ENCODE measurements at places on chromosomes 3 and 15.

GRCh38 chr3:86162521-86162920 lies 828.4 kb downstream of the VGLL3 start:
- no peak for DNase-seq

DNA sequence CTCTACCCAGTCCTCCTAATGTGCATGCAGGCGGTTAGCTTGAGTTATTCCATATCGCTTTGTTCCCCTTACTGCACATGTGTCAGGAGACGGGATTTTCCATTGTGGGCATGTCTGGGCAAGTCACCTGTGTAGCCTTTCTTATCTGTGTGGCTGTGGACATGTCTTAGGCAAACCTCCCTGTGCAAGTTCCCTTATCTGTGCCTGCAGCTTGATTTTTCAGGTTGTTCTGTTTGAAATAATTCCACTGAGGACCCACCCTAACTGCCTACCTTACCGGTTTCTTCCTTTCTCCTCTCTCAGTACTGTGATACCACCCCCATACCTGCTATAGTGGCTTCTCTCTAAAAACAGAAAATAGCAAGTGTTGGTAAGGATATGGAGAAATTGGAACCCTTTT lies 113.6 kb downstream of the NEO1 start:
- DNase-seq, result no peak

- no peak for DNase-seq
Measured at GRCh38 chr3:89340408-89340807, 233.0 kb downstream of the EPHA3 start.

- DNase-seq, result no peak
Measured at GRCh38 chr15:79296583-79296982, 14.1 kb downstream of the ANKRD34C start.

- no peak for DNase-seq
Measured at GRCh38 chr3:117200962-117201361, 491.4 kb downstream of the TUSC7 start.

DNA sequence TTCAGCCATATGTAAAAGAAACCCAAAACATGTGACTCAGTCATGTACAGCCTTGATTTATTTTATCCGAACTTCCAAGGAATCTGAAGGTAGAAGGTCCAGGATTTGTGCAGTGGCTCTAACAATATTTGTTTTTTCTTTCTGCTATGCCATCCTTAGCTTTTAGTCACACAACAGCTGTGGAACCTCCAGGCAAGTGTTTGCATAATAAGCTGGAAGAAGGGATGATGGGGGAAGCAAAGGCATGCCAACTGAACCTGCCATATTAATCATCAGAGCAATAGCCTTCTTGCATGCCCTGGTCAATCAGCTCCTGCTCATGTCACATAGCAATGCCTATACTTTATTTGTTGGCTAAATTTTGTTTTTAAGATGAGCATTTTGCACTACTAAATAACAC lies 444.7 kb upstream of the ARPP21 start:
- DNase-seq, result no peak

GRCh38 chr3:101195951-101196713 lies 124.2 kb downstream of the IMPG2 start:
- DNase-seq, result no peak

GRCh38 chr3:184558726-184559125 lies 2.9 kb upstream of the EPHB3 start:
- DNase-seq, result no peak

- DNase-seq, result no peak
Measured at GRCh38 chr3:46429250-46429649, 22.2 kb downstream of the CCRL2 start.

DNA sequence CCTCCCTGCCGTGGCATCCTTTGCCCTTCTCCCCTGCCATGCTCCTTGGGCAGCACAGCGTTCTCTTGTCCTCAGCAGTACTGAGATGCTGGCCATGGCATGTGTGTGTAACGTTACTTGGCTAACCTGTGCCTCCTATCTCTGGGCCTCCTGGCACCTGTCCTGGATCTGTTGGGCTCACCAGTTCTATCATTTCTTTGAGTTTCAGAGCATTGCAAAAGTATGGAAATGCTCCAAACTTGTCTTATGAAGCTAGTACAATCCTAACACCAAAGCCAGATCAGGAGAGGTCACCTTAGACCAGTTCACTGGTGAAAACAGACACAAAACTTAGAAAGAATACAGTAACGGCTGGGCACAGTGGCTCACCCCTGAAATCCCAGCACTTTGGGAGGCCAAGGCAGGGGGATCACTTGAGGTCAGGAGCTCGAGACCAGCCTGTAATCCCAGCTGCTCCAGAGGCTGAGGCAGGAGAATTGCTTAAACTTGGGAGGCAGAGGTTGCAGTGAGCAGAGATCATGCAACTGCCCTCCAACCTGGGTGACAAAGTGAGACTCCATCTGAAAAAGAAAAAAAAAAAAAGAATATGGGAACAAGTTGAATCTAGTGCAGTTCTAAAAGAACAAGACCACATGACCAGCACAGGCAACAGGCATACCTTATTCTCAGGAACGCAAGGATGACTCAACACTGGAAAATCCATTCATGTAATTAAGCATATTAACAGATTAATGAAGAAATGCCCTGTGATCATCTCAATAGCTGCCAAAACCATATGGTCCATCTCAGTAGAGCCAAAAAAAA lies 62.4 kb upstream of the TRPM1 start:
- no peak for DNase-seq

DNA sequence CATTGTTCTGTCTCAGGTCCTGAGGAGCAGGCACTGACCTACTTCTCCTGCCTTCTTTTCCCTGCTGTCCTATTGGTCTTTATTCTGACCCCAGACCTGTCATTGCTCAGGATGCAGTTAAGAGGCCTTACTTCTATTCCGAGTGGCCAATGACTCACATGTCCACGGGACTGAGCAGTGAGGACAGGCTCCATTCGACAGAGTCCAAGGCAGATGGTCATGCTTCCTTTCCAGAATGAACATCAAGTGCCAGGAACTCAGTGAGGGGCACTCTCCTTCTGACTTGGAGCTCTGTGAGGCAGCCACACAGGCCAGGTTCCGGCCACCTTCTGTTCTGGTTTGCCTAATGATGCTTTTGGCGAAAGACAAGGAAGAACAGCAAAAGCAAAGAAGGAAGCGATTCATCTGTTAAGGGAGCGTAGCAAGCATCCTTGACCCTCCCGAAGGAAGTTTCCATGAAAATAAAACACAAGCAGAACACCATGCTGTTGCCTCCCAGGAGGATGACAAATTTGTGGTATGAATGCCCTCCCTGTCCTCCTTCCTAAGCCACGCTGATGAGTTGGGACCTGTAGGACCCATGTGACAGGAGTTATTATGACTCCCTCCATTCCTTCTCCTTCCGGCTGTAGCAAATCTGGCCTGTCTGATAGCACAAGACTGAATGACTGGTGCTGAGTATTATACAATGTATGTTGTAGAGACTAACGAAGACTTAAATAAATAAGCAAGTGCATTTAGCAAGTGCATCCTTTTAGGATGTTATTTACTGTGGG lies 14.4 kb upstream of the TPRG1 start:
- no peak for DNase-seq

GRCh38 chr3:176663837-176664831 lies 533.1 kb downstream of the TBL1XR1 start:
- no peak for DNase-seq

DNA sequence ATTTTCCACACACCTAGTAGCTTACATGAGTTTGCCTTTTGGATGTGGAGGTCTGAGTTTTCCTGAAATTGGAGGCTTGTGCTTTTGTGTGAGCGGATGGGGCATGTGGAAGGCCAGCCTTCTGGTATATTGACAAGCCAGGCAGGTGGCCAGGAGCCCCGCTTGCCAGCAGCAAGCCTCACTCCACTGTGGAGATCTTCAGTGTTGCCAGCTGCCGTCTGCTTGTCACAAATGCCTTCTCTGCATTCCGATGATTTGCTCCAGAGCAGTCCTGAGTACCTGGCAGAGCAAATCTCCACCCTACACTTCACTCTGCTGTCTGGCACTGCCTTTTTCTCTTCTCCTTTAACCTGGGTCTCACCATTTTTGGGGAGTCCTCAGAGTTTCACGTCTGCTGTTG lies 29.1 kb upstream of the CHST2 start:
- DNase-seq, result no peak

DNA sequence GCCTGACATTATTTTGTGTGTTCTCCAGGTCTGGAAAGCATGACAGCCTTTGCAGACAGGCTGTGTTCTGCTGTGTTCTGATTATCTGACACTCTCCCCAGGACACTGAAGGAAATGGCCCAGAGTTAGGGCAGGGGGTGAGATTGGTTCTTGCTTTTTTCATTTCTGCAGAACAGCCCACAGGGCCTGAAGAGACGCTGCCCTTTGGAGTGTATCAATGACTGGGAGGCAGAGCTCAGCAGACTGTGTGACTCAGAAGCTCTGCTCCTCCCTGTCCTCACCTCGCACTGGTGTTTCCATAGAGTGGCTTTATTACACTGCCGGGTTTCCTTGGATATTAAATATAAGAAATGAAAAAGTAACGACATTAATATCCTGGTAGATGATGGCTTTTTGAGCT lies 523.6 kb downstream of the NTRK3 start:
- no peak for DNase-seq

DNA sequence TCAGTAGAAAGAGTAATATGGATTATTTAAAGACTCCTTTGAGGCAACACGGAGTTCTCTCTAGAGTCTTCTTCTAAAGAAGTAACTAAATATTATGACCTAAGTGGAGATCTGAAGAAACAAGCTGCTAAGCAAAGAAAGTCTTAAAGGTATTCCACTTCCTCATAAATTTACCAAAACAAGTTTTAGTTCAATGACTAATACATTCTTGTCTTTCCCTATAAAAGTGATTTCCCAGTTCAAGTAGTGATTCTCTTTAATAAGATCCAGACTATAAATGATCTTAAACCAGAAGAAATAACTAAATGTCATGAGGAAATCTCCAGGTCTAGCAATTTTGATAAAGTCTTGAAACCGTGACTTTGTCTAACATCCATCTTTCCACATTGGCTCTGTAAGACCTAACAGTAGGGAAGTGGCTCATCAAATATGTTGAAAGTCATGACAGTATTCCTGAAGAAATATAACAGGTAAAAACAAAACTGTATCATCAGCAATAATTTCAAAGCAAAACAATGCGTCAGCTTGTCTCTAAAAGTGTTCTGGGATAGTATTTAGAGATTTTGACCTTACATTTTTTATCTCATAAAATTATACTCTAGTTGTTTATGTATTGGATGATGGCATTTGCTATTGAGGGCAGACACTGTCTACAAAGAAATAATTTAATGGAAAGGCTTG lies 51.8 kb upstream of the NEDD4 start:
- DNase-seq, result no peak

DNA sequence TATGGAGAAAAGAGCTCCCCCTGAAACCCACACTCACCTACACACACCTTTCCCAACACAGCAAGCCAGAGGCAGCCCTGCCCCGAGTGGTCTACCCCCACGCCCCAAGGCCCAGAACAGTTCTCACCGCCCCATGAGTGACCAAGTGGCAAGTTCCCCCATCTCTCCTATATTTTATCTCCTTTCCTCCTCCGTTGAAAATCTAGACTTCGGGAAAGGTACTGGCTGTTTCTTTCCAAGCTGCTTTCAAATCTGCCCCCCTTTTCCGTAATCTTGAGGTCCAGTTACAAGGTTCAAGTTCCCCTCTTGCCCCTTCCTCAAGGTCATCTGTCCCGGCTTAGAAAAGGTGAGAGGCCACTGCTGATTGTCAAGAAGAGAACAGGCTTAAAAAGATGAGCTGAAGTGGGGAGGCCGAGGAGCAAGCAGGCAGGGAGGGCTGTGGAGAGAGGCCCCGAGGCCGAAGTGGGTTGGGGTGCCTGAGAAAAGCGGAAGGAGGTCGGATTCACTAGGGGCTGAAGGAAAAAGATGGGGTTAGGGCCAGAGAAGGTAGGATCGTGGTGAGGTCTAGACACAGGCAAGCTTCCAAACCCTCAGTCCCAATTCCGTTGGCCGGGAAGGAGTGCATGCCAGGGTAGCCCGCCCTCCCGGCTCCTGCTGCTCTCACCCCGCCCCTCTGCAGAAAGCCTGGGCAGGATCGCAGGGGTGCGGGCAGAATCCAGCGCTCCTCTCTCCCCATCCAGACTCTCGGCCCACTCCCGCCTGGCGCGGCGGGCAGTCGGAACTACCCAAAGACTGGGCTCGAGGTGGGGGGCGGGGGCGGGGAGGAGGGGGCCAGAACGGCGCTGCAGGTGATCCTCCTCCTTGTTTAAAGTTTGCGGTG lies 1.7 kb downstream of the SEMA5B start:
- DNase-seq, result no peak

- no peak for DNase-seq
Measured at GRCh38 chr15:99438691-99439523, 126.9 kb upstream of the MEF2A start.

GRCh38 chr3:154885418-154885817 lies 194.7 kb upstream of the MME start:
- no peak for DNase-seq

GRCh38 chr3:186417791-186418190 lies 55.8 kb upstream of the DGKG start:
- DNase-seq, result no peak

GRCh38 chr15:74179101-74179841 lies 5.8 kb downstream of the ISLR start:
- no peak for DNase-seq

DNA sequence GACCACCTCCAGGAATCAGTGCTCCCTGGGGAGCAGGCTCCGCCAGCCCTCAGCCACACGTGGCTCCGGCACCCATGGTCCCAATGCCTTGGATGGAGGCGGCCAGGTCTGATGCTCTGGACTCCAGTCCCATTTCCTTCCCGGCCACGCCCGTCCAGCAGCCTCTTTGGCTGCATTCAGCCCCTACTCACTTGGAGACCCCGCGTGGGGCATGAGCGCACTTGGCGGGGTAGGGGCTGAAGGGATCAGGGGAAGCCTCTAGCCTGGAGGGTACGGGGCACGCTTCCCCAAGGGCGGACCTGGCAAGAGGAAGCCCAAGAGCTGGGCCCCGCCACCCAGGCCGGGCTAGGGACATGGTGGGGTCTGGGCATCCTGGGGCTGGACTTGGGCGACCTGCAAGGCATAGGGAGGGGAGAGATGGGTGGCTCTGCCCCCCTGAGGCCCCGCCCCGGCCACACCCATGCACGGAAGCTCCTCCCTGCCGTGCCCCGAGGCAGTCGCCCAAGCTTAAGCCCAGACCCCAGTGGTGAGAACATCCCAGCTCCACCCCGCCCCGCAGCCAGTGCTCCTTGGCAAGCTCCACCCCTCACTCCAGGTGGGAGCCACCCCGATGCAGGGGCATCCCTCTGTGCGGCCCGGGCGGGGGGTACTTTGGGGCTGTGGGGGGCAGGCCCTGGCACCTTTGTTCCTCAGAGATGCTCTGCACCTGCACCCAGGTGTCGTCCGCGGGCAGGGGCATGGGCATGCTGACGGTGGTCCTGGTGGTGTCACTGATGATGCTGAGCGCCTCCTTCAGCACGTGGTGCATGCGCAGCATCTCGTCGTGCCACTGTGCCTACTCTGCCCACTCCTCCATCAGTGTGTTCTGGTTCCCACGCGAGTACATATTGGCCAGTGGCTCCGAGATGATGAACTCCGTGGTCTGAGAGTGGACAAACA lies 163.5 kb downstream of the GOLGA6L4 start:
- DNase-seq, result no peak

GRCh38 chr3:65030014-65030627 lies 342.3 kb upstream of the ADAMTS9 start:
- DNase-seq, result no peak

- DNase-seq, result no peak
Measured at GRCh38 chr3:40877631-40878463, 321.5 kb upstream of the CTNNB1 start.
